ENCODE measurements at places on chromosomes 7 and 10. TPM values are rescaled to one million over a fixed set of nuclear protein-coding genes. Genes with fewer than 3 reads are reported as not detected.

- DNase-seq, result no peak
Observed at GRCh38 chr7:128939861-128940410, 2.2 kb downstream of the IRF5 start.

The LRWD1 gene
- 27.1 TPM for total RNA-seq

The C7orf25 gene
- total RNA-seq, result 5.3 TPM

GRCh38 chr7:77327932-77328628 is 88.1 kb downstream of the GSAP start:
- no peak for DNase-seq

The FXYD4 gene
- total RNA-seq, result not detected

The CRHR2 gene
- total RNA-seq, result not detected

GRCh38 chr7:93036807-93037206 is 81.0 kb downstream of the SAMD9 start:
- DNase-seq, result no peak

DNA sequence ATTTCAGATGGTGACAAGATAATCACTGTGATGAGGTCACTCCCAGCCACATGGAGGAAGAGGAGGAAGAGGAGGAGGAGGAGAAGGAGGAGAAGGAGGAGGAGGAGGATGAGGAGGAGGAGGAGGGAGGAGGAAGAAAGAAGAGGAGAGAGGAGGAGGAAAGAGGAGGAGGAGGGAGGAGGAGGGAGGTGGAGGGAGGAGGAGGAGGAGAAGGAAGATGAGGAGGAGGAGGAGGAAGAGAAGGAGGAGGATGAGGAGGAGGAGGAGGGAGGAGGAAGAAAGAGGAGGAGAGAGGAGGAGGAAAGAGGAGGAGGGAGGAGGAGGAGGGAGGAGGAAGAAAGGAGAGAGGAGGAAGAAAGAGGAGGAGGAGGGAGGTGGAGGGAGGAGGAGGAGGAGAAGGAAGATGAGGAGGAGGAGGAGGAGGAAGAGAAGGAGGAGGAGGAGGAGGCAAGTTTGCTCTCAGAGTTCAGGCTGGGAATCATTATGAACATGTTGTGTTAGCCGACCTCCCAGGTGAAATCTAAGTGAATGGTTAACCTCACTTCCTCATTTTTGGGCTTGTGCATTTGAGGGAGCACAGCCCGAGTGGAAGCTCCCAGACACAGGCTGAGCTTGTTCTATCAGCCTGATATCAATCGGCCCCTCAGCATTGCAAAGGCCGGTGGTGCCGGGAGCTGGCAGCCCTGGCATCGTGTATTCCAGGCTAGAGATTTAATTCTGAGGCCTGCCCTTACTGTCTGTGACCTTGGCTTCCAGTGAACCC is 236.2 kb upstream of the PITRM1 start:
- DNase-seq, result no peak

The LRRC72 gene
- not detected for total RNA-seq

DNA sequence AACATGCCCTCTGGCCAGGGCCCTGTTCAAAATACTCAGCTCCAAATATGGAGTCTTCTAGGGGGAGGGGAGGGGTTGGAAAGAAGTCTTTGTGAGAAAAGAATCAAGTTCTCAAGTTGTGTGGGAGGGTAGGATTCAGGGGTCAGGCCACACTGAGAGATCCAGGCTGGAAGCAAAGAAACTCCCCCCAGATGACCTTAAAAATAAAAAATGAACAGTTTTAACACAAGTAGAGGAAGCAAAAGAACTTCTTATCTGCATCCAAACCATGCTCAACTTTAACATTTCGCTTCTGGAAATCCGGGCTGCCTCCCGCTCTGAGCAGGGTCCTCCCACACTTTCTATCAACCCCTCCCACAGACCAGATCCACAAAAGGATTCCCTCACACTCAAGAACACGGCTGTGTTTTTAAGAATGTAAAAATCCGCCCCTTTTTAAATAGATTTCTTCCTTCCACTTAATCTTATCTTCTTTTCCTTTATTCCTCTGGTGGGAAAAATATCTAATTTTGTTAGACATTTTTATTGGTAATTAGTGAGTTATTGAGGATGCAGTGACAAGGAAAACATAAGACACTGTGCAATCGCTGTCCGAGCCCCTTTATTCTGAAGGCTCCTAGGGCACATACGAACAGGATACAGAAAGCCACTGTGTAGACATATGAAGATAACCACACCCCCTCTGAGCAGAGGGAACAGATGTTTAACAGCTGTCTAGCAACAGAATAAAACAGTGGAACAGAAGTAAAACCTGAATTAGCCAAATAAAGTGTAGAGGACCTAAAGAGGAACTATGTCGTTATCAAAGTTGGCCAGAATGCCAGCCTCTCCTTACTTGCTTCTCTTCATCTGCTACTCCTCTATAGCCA is 43.8 kb downstream of the CYTH3 start:
- DNase-seq, result no peak

- no peak for DNase-seq
Observed at GRCh38 chr7:66639773-66640172, 11.1 kb downstream of the KCTD7 start.

GRCh38 chr7:102045681-102046372 is 228.4 kb downstream of the CUX1 start:
- DNase-seq, result no peak

DNA sequence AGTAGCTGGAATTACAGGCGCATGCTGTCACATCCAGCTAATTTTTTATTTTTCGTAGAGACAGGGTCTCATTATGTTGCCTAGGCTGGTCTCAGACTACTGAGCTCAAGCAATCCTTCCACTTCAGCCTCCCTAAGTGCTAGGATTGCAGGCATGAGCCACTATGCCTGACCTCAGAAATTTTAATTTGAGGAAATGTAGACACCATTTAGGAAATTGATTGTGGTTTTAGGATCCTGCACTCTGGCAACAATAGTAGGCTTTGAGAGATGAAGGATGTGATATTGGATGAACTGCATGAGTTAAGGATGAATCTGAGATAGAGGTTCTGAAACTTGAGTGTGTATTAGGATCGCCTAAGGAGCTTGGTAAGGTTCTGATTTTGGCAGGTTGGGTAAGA is 66.5 kb downstream of the PPP1R9A start:
- no peak for DNase-seq

DNA sequence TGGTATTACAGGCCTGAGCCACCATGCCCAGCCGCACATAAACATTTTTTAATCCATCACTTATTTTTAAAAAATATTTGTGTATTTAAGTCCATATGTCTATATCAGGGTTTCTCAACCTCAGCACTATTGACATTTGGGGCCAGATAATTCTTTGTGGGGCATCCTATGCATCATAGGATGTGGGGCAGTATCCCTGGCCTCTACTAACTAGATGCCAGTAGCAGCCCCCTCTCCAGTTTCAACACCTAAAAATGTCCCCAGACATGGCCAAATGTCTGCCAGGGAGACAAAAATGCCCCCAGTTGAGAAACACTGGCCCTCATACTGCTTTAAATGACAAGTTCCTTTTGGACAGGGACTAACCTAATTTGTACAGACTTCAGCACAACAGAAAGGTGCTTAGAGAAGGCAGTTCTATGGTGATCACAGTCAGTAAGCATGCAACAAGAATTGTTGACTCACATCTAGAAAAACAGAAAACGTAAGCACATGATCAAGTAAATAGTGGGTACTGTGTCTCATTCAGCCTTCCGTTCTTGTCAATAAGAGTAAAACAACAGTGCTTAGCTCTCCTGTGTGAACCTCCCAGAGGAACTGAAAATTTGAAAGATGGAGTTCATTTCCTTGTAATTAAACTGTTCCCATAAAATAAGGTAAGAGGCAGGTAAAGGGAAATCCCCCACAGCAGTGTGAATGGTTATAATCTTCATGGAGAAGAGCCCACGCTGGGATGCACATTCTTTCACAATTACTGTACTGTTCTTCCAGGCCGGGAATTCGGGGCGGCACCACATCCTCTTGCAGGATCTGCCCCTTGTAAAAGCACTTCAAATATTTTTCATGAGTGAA is 17.3 kb upstream of the ADRB1 start:
- peak; percentile 49 for DNase-seq

The SLIT1 gene
- 0.04 TPM for total RNA-seq

DNA sequence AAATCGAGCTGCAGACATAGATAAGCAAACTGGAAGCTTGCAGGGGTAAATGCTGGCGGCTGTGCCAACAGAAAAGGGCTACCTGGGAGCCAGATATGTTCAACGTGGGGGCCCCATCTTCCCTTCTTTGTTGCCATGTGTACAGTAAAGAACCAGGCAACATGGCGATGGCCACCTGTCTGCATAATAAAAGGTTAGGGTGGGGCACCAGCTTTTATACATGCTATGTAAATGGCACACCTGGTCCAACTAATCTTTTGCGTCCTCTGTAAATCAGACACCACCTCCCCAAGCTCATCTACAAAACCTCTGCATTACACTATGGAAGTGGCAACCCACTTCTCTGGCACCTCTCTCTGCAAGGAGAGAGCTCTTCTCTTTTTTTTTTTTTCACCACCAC is 13.9 kb downstream of the BUD31 start:
- DNase-seq, result no peak

The ABI1 gene
- total RNA-seq, result 40.3 TPM

GRCh38 chr10:43153901-43154300 is 15.7 kb downstream of the CSGALNACT2 start:
- no peak for DNase-seq

DNA sequence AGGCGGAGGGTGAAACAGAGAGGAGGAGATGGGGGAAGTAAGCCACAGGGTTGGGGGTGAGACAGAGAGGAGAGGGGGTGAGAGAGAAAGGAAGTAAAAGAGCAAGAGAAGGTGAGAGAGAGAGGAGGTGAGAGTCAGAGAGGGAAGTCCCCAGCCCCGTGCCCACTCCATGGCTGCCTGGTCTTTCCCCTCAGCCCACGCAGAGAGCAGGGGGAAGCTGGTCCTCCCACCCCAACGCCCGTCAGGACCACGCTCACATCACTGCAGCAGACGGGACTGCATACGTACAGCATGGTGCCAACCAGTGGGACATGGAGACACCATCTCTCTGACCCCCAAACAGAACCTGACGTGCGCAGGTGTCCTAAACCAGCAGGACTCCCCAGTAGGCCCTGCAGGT is 12.1 kb upstream of the PDGFA start:
- no peak for DNase-seq

The NPSR1 gene
- not detected for total RNA-seq

The PIP gene
- total RNA-seq, result not detected

- DNase-seq, result no peak
Observed at GRCh38 chr10:131700032-131700431, 200.8 kb upstream of the PPP2R2D start.

DNA sequence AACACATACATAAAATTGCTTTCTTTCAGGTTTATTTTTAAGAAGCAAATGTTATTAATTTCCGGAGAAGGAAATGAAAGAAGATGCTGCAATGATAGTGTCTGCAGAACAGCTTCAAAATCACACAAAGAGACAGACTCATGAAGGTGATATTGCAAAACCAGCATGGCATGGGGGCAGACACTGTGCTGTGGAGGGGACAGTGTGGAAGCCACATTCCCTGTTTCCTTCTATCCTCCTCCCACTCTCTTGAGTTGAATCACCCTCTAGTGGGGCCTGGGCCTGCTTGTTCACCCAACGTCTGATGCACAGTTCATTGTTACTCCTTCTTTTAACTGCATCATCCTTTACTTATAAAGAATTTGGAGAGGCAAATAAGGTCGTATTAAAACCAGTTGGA is 104.0 kb upstream of the INSIG1 start:
- no peak for DNase-seq

GRCh38 chr10:82813856-82814255 is 938.9 kb downstream of the NRG3 start:
- no peak for DNase-seq

The HOXA7 gene
- total RNA-seq, result 0.13 TPM

The EGFR gene
- total RNA-seq, result 3.6 TPM

DNA sequence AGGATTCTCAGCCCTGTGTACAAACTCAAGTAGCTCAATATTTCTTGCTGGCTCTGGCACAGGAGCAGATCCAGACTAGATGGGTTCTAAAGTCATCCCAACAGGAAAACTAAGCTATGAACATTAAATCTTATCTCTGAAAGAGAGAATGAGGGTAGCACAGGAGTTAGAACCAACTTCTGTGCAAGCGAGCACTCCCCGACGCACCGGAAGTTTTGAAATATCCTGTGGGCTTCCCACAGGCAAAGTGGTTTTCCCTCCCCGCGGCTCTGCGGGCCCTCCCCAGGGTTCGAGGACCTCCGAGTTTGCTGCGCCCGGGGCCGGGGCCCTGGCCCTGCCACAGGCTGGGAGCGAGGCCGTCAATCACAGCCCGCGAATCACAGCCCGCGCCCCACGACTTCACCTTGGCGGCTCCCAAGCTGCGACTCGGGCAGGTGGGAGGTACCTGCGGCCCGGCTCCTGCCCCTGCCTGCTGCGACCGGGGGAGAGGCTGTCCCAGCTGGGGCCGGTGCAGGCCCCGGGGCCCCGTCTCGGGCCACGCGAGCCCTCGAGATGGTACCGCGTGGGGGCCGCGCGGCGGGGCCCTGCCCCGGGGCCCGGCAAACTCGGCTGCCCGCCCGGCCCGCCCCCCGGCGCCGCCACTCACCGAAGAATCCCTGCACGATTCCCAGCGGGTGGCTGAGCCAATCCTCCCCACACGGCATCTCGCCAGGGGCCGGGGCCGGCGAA is 598 bp downstream of the MCMBP start:
- no peak for DNase-seq

The CPA2 gene
- not detected for total RNA-seq

GRCh38 chr10:6607182-6607581 is 27.1 kb upstream of the PRKCQ start:
- no peak for DNase-seq

DNA sequence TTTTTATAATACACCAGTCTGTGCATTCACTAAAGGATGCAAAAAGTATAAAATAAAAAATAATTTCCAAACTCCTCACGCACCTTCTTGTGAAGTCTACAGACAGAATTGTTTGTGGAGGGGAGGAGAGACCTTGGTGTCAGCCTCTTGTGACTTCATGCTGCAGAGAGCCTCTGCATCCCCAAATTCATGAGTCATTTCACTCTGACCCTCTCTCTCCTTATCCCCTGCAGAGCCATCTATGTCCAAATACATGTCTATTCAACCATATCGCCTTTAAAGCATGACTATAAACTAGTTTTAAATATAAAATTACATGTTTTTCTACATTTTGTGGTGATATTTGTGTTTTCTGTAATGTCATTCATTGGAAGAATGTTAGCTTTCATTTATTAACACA is 6.0 kb downstream of the CREB5 start:
- no peak for DNase-seq

The MKX gene
- not detected for total RNA-seq

DNA sequence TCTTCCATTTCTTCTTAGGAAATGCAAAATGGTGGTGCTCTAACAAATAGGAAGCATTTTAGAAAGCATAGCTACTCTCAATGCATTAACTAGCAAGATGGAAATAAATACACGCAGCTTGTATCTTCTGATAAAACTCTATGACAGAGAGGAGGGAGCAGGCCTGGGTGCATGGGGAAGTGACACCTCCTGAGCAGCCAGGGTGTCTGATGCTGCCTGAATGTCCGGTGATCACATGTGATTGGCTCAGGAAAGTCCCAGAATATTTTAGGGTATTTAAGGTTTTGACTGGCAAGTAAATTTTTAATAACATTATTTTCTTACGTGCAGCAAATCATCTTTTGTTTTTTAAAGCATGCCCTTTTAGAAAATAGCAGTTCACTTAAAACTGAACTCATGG is 261.0 kb upstream of the KLF6 start:
- DNase-seq, result no peak
